ENCODE measurements at places on chromosomes 13 and 19. TPM values are rescaled to one million over a fixed set of nuclear protein-coding genes. Genes with fewer than 3 reads are reported as not detected.

GRCh38 chr19:57171551-57172081 lies 4.3 kb upstream of the DUXA start:
- ATAC-seq: no peak

- no peak for ATAC-seq
Measured at GRCh38 chr13:28251466-28251865, 113.1 kb downstream of the PAN3 start.

GRCh38 chr13:29020314-29020713 lies 200.2 kb downstream of the MTUS2 start:
- no peak for ATAC-seq

GRCh38 chr13:78759704-78760103 lies 100.7 kb upstream of the OBI1 start:
- no peak for ATAC-seq

- ATAC-seq: no peak
Measured at GRCh38 chr19:38402623-38402966, 298 bp upstream of the FAM98C start.

The SLC10A2 gene
- total RNA-seq: not detected

The OR1M1 gene
- total RNA-seq: not detected

The ODAD3 gene
- not detected for total RNA-seq

The UCHL3 gene
- 56.1 TPM for total RNA-seq

The LRRC63 gene
- total RNA-seq: not detected

Measured in esophagus mucosa (tissue), 1 donor.